ENCODE measurements at places on chromosomes 3 and 15. TPM values are rescaled to one million over a fixed set of nuclear protein-coding genes. Genes with fewer than 3 reads are reported as not detected.

- DNase-seq: no peak
- no peaks in the 10 kb centered on the region for H3K36me3 ChIP-seq
- H3K27ac ChIP-seq: no peak overlapping the region
- H3K4me1 ChIP-seq: no peaks in the 10 kb centered on the region
- H3K4me3 ChIP-seq: no peak overlapping the region
- H3K27me3 ChIP-seq: peaks cover 7% of the 10 kb centered on the region
Measured at GRCh38 chr15:29773816-29774215, 48.5 kb downstream of the TJP1 start.

DNA sequence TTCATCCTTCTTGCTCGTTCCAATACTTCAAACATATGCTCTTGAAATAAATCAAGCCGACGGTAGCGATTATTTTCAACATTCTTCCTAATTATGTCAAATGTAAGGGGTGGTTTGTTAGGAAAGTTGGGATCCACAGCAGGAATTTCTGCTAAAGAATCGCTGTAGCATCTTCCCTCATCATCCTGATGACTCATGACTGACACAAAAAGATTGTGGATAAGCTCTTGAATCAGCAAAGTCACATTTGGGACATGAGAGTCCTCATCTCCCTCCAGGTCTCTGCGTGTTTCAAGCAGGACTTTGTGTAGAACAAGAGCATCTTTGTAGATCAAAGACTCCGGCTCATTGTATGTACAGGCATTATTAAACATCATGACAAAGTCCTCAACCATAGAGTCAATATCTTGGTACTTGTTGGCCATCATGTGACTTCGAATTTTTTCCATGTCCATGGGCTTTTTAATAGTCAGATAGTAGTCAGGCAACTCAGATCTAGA lies 73.0 kb downstream of the UQCC5 start:
- H3K36me3 ChIP-seq: peaks cover 70% of the 10 kb centered on the region
- peaks cover 4% of the 10 kb centered on the region for H3K4me1 ChIP-seq
- H3K27ac ChIP-seq: no peak overlapping the region
- no peak overlapping the region for H3K4me3 ChIP-seq
- no peak for DNase-seq

DNA sequence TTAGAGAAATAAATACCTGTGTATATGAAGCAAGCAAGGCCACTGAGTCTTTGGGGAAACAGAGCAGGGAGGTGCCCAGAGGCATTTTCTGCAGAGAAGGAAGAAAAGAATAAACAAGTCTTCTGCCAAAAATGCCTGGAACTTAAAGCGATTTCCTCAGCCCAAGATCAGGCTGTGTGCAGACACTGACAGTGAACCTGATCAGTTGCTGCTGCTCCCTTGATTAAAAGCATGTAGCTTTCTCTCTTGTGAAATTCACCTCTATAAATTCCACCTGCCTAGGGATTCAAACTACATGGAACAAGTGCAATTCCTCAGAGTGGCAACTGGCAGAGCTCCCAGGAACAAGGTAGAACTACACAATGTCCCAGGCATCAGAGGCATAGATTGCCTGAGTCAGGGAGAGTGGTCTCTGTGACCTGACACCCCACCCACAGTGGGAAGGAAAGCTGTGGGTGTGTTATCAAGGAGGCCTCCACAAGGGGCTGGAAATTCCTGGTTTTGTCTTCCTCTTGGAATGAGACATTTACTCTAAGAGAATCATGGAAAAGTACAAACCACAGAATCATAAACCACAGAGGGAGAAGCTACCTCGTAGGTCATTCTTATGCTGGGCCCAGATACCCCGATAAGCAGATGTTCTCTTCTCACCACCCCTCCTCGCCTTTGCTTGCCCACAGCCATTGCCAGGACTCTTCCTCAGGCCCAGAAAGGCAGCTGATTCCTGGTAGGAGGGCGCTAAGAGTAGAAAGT lies 1.8 kb upstream of the ZBTB38 start:
- no peak for DNase-seq
- no peaks in the 10 kb centered on the region for H3K36me3 ChIP-seq
- peaks cover 16% of the 10 kb centered on the region for H3K4me1 ChIP-seq
- no peak overlapping the region for H3K27ac ChIP-seq

- peaks cover 13% of the 10 kb centered on the region for H3K4me1 ChIP-seq
- no peak for DNase-seq
Measured at GRCh38 chr3:42849017-42849416, 26.7 kb downstream of the CYP8B1 start.

The OPA1 gene
- total RNA-seq: 105 TPM

The TTC23 gene
- total RNA-seq: 3.3 TPM

The HHATL gene
- total RNA-seq: not detected

The KNSTRN gene
- total RNA-seq: 48.1 TPM

The TIMP4 gene
- total RNA-seq: 0.92 TPM

GRCh38 chr3:101643861-101644613 lies 32.9 kb downstream of the ZBTB11 start:
- peak; percentile 29 for DNase-seq

The CYP11A1 gene
- total RNA-seq: not detected

- DNase-seq: peak; percentile 71
- H3K4me1 ChIP-seq: peaks cover 5% of the 10 kb centered on the region
- peak overlapping the region; percentile 86 for H3K4me3 ChIP-seq
- no peak overlapping the region for H3K27ac ChIP-seq
Measured at GRCh38 chr3:138915503-138916498, 31.1 kb downstream of the FOXL2 start.

The TICRR gene
- 18.7 TPM for total RNA-seq

DNA sequence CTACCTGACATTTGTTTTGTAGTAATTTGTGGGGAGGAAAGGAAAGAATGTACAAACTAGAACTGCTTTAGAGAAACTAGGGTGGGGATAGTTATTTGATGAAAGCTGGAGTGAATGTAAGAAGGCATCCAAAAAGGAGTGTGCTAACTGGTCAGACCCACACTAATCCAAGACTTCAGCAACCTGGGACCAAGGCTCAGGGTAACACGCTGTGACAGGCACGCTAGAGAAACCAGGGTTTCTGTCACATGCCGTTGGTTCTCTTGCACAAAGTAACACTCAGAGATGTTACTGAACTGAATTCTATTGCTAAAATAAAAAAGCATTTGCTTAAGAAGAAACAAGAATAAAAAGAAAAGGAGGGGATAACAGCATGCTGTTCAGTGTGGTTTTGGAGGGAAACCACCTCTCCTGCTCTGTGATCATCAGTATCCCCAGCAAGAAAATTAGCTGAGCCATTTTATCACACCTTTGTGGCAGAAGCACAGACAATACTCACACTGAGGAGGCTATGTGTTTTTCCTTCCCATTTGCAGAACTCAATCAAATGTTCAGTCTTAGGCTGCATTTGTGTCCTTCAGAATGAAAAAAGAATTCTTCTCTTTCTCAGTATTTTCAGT lies 2.8 kb upstream of the CCDC80 start:
- H3K27ac ChIP-seq: no peak overlapping the region
- H3K27me3 ChIP-seq: peaks cover 10% of the 10 kb centered on the region
- no peak overlapping the region for H3K4me3 ChIP-seq
- no peak for DNase-seq
- H3K4me1 ChIP-seq: peaks cover 27% of the 10 kb centered on the region

The CCDC71 gene
- total RNA-seq: 24.4 TPM

The ZNF80 gene
- total RNA-seq: 0.74 TPM

The TERB2 gene
- not detected for total RNA-seq

GRCh38 chr15:91522605-91523332 lies 330.7 kb upstream of the SLCO3A1 start:
- no peaks in the 10 kb centered on the region for H3K36me3 ChIP-seq
- H3K4me3 ChIP-seq: no peak overlapping the region
- peaks cover 11% of the 10 kb centered on the region for H3K27me3 ChIP-seq
- no peak overlapping the region for H3K27ac ChIP-seq
- no peaks in the 10 kb centered on the region for H3K4me1 ChIP-seq

DNA sequence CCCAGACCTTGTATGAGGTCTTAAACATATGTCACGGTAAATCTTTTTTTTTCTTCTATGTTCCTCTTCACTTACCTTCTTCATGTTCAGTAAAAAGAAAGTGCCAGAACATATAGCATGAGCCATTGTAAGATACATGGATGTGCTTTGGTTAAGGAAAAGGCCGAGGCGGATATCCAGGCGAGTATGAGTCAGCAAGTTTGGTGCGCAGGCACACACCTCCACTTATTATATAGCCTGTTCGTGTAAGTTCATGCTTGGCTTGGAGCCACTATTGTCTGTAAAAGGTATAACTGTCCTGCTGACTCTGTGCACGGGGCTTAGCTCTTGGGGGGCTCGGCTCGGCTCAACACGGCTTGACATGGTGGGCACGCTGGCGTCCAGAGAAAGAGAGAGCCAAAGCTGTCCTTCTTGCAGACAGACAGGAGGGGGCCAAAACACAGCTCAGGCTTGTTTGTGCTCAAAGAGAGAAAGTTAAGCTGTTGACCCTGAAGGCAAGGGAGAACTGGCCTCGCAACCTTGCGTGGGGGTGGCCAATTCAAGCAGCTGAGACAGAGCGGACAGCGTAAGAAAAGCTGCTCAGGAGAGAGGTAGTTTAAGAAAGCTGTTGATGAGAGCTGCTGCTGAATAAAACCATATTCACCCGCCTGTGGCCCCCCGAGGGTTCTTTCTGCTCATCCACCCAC lies 251.2 kb downstream of the SLC9A9 start:
- no peaks in the 10 kb centered on the region for H3K4me1 ChIP-seq
- no peak overlapping the region for H3K27ac ChIP-seq
- DNase-seq: no peak
- H3K27me3 ChIP-seq: no peaks in the 10 kb centered on the region
- H3K36me3 ChIP-seq: no peaks in the 10 kb centered on the region

GRCh38 chr3:138975351-138975750 lies 28.3 kb downstream of the FOXL2NB start:
- no peak for DNase-seq
- no peaks in the 10 kb centered on the region for H3K36me3 ChIP-seq
- H3K4me3 ChIP-seq: no peak overlapping the region
- no peaks in the 10 kb centered on the region for H3K4me1 ChIP-seq

DNA sequence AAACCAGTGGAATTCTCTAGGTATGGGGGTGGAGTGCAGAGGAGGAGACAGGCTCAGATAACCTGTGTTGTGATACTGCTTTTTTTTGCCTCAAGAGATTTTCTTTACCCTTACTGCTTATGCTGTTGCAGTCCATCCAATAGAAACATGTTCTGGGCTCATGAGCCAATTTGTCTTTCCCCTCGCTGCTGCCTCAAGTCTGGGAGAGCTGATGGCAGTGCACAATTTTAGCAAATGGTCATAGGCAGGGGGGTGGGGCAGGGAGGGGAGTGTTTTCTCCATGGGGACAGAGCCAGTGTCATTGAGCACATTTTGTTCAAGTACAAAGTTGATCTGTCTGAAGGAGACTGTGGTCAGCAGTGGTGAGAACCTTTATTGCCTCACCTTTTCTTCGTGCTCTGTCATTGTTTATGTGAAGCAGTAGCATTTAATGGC lies 134.9 kb downstream of the MBNL1 start:
- peak overlapping the region; percentile 64 for H3K27ac ChIP-seq
- no peaks in the 10 kb centered on the region for H3K27me3 ChIP-seq
- H3K4me1 ChIP-seq: peaks cover 57% of the 10 kb centered on the region
- DNase-seq: no peak
- peaks cover 24% of the 10 kb centered on the region for H3K36me3 ChIP-seq

The P2RY1 gene
- total RNA-seq: 2.1 TPM

Data from activated T-helper 2 cell treated with anti-CD3 and anti-CD28 coated beads, Interferon-gamma antibody, Interleukin-2, Interleukin-4, amounts not matched to agents 10 μg/mL and 5 μg/mL and 100 μg/mL, durations not matched to agents 14 hours and 24 hours and 36 hours (primary cell).